ENCODE measurements at places on chromosomes 2 and 18.

DNA sequence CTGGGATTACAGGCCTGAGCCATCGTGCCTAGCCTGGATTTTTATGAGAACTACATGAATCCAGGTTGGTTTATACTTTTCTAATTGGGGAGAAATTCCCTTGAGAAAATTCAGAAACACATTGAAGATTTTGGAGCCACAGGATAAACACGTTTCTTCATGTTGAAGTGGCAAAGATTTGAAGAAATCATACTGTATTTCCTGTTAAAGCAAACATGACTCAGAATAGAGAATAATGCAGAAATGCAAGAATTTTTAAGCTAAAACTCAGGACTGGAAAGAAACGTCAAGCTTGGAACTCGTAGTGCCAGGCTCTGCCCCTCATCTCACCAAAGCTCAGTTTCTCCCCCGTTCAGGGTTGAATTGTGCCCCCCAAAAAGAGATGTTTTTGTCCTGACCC, 32.1 kb upstream of the TAF1B start:
- no peak for DNase-seq

DNA sequence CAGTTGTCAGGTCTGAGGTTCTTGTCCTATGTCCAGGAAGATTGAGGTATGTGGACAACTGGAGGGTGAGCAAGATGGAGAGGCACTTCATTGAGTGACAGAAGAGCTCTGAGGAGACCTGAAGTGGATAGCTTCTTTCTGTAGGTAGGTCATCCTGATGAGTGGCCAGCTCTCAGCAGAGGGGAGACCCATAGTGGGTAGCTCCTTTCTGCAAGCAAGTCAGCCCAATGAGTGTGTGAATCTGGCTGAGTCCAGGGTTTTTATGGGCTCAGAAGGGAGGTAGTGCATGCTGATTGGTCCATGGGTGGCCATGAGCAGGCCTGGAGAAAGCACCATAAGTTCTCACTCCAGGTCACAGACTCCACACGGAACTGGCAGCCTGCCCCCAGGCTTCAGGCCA, 92.6 kb upstream of the GALNT5 start:
- DNase-seq: no peak

- no peak for DNase-seq
Measured at GRCh38 chr2:119059287-119059686, 99.3 kb downstream of the C1QL2 start.

- DNase-seq: no peak
Measured at GRCh38 chr2:158781353-158781961, 13.7 kb upstream of the DAPL1 start.

- DNase-seq: no peak
Measured at GRCh38 chr2:128735296-128735960, 416.8 kb upstream of the HS6ST1 start.

DNA sequence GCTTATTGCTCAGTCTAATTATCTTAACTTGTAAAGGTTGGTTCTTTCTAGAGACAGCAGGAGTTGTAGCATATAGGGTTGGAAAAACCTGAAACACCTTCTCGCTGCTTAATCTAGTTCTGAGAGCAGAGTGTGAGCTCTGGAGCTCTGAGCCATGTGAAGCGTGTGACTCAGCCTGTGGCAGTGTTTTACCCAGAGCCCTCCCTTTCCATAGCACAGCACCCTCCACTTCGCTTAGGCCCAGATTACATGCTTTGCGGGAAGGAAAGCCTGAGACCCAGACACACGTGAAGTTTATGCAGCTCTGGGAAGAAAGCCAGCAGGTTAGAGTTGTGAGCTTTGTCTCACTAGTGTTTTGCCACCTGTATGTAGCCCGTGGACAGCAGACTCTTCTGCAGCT, 74.5 kb downstream of the INPP4A start:
- no peak for DNase-seq
